ENCODE measurements at places on chromosomes 5 and 9.

GRCh38 chr5:170143091-170143490, 37.4 kb downstream of the FOXI1 start:
- DNase-seq: no peak

DNA sequence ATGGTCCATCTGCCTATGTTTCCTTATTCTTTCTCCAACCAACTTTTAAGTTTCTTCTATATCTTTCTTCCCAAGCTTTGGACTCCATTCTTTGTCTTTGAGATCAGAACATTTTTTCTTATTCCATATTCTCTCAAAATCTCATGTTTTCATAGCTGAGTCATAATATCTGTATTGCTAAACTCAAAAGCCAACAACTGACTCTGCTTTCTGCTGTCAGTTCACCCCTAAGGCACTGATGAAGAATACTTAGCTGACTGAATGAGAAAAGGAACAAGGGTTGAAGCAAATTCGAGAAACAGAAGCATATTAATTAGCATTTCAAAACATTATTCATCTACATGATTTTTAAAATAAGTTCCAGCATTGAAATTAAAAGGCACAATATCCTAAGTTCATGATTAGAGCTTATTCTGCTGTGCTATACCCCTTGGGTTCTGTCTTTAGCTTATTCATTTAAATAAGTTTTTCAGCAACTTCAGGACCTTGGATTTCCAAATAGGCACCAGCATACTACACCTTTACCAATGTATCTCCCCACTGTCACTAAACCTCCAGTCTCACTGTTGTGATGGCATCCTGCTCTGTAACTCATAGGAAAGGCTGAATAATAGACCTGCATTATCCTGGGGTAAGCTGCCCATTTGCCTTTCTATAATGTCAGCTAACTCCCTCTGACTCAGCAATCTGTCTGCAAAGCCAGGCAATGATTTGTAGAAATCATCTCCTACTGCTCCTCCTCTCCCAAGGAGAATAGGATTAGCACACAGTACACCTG, 49.9 kb upstream of the C5orf46 start:
- no peak for DNase-seq

GRCh38 chr9:133463234-133463863, 3.6 kb downstream of the CACFD1 start:
- no peak for DNase-seq

GRCh38 chr5:11383506-11384095, 520.6 kb downstream of the CTNND2 start:
- DNase-seq: no peak

DNA sequence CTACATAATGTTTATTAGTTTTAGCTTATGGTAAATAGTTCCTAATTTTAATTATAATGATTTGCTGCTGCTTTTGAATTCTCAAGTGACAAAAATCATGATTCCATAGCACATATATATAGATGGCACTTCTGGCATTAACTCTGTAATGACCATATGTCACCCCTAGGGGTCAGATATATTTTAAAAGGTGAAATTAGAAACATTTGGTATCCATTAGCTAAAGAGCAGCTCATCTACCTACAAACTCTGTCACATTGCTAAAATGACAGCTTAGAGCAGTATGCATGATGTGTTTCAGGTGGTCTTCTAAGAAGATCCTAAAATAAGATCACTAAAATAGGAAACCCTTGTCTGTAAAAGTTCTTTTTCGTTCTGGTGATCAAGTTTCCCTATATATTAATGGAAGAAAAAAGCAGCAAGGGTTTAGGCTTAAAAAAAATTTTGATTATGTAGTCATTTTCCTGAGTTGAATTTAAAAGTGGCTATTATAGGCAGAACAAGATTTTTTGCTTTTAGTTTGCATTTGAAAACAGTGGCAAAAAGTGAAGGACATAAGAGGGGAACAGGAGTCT, 157.7 kb upstream of the POU5F2 start:
- no peak for DNase-seq

- DNase-seq: no peak
Observed at GRCh38 chr9:134330590-134330989, 4.3 kb downstream of the RXRA start.

DNA sequence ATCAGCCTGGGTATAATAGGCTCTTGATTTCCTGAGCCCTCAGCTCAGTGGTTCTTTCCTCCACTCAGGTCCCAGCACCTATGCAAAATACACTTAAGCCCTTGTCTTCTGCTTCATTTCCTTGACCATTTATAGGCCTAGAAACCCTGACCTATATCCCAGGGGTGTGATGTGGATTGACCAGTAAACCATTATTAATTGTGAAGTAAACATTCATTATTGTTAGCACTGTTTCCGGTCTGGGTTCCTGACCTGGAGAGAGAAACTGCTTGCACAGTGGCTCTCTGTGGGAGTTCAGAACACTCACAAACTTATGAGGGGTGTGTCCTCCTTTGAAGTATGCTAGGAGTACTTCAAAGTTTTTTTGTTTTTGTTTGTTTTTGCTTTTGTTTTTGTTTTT, 19.6 kb upstream of the TOMM5 start:
- no peak for DNase-seq

DNA sequence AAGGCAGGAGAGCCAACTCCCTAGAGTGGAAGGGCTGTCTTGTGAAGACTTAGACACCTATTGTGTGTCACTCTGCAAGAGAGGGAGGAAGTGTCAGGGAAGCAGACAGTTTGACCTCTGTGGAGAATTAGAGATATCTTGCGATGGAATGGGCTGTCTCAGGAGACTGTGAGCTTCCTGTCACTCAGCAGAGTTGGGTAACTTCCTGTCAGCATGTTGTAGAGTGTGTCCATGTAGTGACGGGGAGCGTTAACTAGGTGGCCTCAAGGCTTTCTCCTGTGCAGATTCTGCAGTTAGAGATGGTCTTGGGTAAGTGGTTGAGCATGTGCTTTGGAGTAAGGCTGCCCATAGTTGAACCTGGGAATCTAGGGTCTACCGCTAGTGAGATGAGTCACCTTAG, 136.5 kb downstream of the KIF4B start:
- DNase-seq: no peak

GRCh38 chr9:131656356-131657036, 83.4 kb downstream of the RAPGEF1 start:
- DNase-seq: peak; percentile 30

GRCh38 chr5:36660397-36661049, 54.1 kb downstream of the SLC1A3 start:
- DNase-seq: no peak

DNA sequence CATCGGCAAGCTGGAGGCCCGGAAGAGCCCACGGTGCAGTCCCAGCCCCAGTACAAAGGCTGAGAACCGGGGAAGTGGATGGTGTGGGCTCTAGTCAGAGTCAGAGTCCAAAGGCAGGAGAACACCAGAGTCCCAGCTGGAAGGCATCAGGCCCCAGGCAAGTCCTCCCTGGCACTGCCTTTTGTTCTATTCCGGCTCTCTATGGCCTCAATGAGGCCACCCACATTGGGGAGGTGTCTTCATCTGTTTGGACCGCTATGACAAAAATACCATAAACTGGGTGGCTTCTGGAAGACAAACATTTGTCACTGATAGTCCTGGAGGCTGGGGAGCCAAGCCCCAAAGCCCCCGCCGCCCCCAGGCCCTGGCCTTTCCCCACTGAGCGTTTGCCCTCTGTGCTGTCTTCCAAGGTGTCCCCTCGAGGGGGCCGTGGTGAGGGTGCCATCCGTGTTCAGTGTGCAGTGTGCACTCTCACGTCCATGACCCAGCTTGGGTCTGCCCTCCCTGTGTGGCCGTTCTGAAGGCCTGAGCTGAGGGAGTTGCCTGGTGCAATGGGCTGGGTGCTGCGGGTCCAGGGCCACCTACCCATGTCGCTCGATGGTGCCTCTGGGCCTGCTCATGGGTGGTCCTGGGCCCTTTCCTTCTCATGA, 99.1 kb upstream of the PPP1R26 start:
- no peak for DNase-seq

GRCh38 chr5:99025298-99026045, 96.7 kb upstream of the CHD1 start:
- no peak for DNase-seq

DNA sequence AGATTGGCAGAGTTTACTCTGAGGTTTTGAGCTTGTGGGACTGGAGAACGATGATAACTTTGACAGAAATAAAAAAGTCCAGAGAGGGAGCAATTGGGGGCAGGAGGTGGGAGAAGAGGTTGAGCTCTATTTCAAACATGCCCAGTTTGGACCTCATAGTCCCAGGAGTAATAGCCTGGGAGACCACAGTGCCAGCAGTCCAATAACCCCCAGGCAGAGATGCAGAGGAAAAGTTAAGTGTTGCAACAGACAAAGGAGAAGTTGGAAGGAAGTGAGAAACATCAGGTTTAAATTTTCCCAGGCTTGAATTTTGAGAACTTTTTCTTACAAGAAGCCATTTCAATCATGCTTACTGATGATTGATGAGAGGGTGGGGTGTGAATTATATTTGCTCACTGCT, 117.0 kb upstream of the GHR start:
- no peak for DNase-seq

Data from activated T-cell treated with anti-CD3 and anti-CD28 coated beads for 4 hours (primary cell).